ENCODE measurements at places on chromosomes 12 and 14.

- DNase-seq = no peak
Measured at GRCh38 chr12:121166356-121166755, 33.7 kb downstream of the P2RX7 start.

DNA sequence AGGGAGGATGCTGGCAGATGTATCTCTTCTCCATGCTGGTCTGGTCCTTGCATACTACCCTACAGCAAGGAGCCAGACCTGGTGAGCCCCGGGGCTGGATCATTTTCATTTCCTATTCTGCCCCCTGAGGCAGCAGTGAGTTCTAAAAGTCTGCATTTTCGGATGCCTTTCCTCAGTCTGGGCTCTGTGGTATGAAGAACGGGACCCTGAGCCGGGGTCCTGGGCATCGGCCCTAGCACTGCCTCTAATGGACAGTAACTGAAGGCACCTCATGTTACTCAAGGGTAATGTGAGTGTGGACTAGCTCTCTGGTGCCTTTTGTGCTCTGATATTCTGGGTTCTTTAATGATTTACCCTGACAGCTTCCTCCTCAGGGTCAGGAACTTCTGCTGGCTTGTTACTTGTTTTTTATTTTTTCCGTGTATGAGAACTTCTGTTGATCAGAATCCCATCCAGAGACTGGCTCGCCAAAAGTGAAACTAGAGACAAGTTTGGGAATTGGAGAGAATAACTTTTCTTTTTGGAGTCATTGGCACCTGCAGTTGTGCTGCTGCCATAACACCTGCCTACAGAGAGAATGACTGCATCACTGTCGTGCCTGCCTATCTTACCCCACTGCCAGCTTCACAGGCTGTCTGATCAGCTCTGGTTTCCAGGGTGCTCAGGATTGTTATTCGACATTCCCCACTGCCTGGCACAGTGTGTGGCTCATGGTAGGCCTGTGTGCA is 62.3 kb downstream of the SUSD6 start:
- DNase-seq = no peak

DNA sequence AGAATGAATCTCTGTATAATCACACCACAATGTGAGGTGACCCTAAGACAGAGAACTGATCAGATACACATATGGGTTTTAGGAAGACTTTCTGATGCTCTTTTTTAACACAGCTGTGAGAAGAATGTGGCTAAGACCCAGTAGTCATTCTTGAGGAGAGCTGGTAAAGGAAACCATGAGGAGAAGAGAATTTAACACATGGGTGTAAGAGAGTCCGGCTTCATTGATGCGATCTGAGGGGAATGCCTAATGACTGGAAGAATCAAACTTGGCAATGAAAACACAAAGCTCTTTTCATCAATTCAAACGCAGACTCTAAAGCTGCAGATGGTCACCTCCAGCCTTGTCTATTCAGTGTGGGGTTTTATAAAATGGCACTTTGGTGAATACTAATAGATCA is 79.3 kb downstream of the FOXA1 start:
- DNase-seq = no peak

GRCh38 chr14:20438664-20439063 is 2.7 kb upstream of the KLHL33 start:
- no peak for DNase-seq

- no peak for DNase-seq
Measured at GRCh38 chr12:108367436-108367835, 28.3 kb upstream of the CMKLR1 start.

GRCh38 chr12:55687746-55688145 is 20.0 kb downstream of the ITGA7 start:
- DNase-seq = peak; percentile 37
